ENCODE measurements at places on chromosomes 3 and 15.
A peak's percentile ranks its signal among the peaks of the same experiment; 100 is the strongest.

- no peak for DNase-seq
Measured at GRCh38 chr3:169072494-169072893, 591.0 kb downstream of the MECOM start.

DNA sequence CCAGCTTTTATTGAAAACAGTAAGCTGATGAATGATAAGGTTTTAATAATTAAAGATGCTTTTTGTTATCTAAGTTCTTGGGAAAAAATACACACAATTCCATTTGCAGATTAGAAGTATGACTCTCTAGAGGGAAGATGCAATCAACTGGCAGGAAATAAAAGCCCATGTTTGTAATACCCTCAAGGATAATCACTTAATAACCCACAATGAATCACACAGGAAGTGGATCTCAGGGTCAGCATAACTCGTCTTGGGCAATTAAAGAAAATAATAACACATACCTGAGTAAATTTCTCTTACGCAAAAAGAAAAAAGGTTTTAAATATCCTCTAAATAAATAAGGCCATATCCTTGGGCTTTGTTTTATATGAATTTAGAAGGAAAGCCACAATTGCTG, 9.4 kb upstream of the EID1 start:
- DNase-seq = no peak

DNA sequence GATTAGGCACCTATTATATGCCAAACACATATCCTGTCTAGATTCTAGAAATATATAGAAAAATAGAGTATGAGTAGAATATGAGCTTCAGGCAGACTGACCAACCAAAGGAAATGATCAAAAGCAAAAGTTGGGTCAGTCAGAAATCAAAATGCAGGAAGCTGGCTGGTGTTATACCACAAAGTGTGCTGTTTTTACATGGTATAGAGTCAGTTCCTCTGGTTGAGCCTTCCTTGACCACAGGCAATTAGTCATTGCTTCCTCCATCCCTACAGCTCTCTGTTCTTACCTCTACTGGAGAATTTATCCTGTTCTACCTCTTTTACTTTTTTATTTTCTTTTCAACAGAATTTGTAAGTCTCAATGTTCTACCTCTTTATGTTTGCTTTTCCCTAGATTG, 149.8 kb downstream of the TMCO5A start:
- DNase-seq = no peak

GRCh38 chr3:154886437-154886836, 193.7 kb upstream of the MME start:
- DNase-seq = no peak

DNA sequence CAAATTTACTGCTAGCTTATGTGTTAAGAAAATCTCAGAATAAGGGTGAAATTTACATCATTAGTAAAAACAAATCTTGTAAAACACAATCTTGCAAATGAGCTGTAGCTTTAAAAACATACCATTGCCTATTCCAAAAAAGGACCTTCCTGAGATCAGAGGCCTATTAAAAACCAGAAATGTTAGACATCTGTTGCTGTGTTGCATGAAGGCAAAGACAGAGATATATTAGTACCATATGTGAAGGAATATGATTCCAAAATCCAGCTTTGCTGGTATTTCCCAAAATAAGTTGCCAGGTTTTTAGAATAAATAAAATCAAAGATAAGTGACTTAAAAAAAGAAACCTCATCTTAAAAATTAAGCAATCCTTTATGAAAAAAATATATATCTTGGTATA, 504.1 kb upstream of the CDIN1 start:
- DNase-seq = no peak

- DNase-seq = no peak
Measured at GRCh38 chr15:40680151-40680550, 14.8 kb upstream of the RAD51 start.

- DNase-seq = no peak
Measured at GRCh38 chr3:94071713-94072284, 8.9 kb downstream of the NSUN3 start.

GRCh38 chr15:77563623-77564156, 69.0 kb downstream of the LINGO1 start:
- DNase-seq = no peak

DNA sequence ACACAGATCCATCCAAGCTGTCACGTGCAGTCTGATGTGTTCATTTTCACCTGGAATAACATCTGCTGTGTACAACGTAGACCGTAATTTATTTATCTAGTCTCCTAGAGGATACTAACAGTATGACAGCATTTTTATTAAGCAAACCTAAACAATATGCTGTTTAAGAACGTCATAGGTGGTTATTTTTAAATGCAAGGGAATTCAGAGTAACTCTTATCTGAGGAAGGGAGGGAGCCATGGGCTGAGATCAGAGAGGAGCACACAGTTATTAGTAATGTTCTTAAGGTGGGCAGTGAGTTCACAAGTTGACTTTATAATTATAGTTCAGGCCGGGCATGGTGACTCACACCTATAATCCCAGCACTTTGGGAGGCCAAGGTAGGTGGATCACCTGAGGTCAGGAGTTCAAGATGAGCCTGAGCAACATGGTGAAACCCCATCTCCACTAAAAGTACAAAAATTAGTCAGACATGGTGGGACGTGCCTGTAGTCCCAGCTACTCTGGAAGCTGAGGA, 193.6 kb downstream of the UACA start:
- no peak for DNase-seq

- no peak for DNase-seq
Measured at GRCh38 chr3:65597226-65597951, 441.3 kb downstream of the MAGI1 start.

DNA sequence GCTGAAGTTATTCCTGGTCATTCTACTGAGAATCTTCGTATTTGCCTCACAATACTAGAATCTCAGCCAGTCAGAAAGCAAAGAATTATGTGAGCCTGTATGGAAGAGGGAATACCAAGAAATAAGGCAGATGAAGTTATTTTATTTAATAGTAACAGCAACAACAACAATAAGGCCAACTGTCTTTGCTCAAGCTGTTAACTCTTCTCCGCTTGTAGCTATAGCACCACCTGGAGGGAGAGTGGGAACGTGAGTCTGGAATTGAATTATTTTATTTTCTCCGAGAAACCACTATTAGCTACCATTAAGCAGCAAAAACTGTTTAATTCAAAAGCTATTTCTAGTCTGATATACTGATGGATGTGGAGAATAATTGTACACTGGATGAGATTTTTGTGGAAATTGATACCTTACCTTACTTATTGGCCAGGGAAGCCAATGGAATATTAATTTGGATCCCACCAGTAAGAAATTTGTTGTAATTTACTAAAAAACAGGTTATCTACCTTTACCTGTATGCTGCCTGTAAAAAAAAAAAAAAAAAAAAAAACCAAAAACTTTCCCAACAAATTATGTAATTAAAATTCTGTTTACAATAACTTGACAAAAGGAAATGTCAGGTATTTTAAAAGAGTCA, 50.1 kb downstream of the CALML4 start:
- DNase-seq = no peak

DNA sequence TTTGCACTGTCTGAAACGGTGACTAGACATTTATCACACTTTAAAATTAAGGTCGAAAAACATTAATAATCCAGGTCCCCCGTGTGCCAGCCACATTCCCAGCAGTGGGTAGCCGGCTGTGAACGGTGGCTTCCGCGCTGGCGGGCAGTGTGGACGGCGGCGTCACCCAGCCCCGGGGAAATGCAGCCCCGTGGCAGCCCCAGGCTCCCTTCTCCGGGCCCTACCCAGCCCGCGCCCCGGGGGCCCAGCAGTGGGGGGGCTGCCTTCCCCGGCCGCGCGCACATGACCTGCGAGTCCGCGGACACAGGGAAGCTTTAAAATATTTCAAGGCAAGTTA, 25.3 kb downstream of the GABRA5 start:
- DNase-seq = no peak

- DNase-seq = no peak
Measured at GRCh38 chr15:69848551-69849231, 249.0 kb downstream of the TLE3 start.

GRCh38 chr3:140316466-140316865, 361.4 kb upstream of the TRIM42 start:
- no peak for DNase-seq

DNA sequence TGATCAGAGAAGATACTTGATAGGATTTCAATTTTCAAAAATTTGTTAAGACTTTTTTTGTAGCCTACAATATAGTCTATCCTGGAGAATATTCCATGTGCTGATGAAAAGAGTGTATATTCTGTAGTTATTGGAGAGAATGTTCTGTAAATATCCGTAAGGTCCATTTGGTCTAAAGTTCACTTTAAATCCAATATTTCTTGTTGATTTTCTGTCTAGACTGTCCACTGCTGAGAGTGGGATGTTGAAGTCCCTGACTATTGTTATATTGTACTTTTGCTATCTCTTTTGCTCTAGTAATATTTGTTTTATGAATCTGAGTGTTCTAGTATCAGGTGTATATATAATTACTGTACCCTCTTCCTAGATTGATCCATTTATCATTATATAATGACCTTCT, 406.2 kb upstream of the CNTN4 start:
- DNase-seq = no peak

GRCh38 chr3:118781232-118781631, 253.4 kb downstream of the IGSF11 start:
- DNase-seq = no peak

- no peak for DNase-seq
Measured at GRCh38 chr15:93887151-93887550, 344.2 kb upstream of the MCTP2 start.

GRCh38 chr3:97974996-97975395, 2.8 kb upstream of the RIOX2 start:
- no peak for DNase-seq

DNA sequence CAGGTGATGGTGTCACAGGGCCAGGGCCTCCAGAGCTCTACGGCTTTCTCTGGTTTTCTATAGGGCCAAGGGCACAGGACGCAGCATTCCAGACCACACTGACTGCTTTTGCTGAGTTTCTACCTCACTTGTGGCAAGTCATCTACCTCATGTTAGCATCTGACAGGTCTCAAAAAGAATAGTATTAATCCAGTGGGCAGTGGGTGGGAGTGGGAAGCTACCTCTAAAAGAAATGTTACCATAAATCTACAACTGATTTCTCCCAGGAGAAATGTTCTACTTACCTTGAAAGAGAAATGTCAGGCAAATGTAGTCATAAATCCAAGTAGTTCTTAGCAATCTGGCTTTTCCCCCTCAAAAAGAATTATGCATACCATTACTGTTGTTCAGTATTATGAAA, 55.7 kb upstream of the CCR4 start:
- no peak for DNase-seq

- DNase-seq = no peak
Measured at GRCh38 chr3:54038391-54038790, 84.0 kb upstream of the CACNA2D3 start.

GRCh38 chr3:15505479-15506165, 15.9 kb downstream of the COLQ start:
- DNase-seq = peak; percentile 40

GRCh38 chr3:10672422-10672821, 143.6 kb upstream of the SLC6A11 start:
- DNase-seq = no peak

- DNase-seq = no peak
Measured at GRCh38 chr3:5317557-5317956, 130.1 kb downstream of the EDEM1 start.

DNA sequence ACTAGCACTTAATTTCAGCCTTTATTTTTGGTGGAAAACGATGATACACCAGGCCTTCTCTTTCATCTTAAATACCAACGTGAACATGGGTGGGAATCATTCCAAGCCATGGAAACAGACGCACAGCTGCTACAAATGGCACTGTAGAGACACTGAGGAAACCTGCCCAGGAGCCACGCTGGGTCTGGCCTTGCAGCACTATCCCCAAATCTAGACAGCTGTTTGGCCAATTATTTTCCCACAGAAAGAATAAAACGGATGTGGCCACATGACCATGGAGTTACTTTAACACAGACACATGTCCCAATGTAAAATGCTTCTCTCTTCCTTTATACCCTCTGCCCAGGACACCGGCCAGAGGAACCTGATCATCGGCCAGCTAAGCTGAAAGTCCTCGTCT, 83.6 kb upstream of the OCA2 start:
- no peak for DNase-seq

DNA sequence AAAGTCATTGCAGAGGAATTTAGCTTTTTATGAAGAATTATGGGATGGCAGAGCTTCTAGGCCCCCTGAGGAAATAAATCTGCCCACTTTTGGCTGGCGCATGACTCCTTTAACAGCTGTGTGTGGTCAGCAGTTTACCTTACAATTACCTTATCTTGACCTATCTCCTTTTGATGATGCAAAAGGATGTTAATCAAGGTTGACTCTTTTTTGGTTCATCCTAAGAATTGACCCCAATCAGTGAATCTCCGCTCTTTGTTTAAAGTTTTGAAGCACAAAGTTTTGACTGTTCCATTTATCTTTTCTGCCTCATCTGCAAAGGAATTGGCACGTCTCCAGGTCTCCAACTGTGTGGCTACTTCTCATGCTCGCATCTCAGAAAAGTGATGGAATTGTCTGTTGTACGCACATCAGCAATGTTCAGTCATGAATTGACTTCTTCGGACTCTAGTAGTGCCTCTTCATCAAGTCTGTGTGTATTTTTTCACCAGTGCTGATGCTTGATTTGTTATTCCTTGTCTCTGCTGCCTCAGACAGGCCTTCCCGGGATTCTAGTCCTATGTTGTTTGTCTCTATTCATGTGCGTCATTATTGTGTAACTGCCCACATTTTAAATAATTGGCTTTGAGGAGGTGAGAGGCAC, 196.2 kb upstream of the CFAP20DC start:
- no peak for DNase-seq

- DNase-seq = no peak
Measured at GRCh38 chr3:152742368-152743347, 92.3 kb upstream of the P2RY1 start.

GRCh38 chr3:196981657-196982056, 13.0 kb upstream of the PIGZ start:
- no peak for DNase-seq

DNA sequence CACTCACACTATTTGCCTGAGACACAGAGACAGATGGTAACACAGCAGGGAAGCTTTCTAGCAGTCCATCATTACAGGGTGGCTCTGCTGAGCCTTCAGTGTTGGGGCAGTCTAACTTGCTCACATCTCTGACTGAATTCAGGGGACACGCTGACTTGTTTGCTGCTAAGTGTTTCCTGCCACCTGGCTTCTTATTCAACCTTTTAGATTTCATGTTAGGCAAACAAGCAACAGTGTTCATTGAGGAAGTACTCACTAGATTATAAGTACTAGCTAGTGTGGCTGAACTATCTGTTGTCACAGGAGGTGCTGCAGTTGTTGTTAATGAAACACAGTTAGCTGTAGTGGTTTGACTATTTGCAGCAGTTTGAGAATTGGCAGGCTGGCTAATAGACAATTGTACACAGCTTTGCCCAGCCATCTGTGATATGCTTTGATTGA, 37.3 kb downstream of the USF3 start:
- no peak for DNase-seq

GRCh38 chr3:186705882-186706780, 11.0 kb upstream of the KNG1 start:
- no peak for DNase-seq

DNA sequence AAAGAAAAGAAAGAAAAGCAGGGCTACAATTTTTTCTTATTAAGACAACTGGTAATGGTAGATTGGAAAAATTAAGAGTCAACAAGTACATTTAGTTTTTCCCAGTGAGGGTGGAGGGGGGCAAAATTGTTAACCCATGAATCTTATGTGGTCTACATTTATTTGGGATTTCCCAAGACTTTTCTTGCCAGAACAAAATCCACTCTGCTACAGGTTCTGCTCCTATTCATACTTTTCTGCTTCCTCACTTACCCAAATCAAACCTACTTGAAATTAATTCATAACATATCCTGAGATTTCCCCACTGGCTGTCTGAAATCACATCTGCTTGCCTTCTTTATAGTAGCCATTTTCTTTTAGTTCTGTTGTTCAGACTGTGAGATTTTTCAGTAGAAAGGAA, 41.1 kb downstream of the VGLL3 start:
- DNase-seq = no peak
